ENCODE measurements at places on chromosomes 13 and 19.
A peak's percentile ranks its signal among the peaks of the same experiment; 100 is the strongest.

- DNase-seq: no peak
Observed at GRCh38 chr19:34598217-34599155, 78.5 kb downstream of the SCGB2B2 start.

DNA sequence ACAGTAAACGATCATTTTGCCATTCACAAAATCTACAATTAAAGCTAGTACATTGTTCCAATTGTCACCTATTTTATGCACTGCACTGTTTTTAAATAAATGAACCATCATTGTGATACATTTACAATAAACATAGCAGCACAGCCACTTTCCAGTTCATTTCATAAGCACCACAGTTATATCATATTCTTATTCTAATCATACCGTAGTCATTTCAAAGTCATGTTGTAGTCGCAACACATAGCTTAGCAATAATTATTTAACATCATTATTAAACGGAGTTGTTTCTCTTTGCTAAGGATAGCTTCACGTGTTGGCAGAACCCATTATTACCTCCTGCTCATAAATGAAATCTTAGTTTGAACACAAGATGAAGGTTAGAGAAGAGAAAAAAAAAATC lies 2.2 kb upstream of the PCDH9 start:
- DNase-seq: no peak

DNA sequence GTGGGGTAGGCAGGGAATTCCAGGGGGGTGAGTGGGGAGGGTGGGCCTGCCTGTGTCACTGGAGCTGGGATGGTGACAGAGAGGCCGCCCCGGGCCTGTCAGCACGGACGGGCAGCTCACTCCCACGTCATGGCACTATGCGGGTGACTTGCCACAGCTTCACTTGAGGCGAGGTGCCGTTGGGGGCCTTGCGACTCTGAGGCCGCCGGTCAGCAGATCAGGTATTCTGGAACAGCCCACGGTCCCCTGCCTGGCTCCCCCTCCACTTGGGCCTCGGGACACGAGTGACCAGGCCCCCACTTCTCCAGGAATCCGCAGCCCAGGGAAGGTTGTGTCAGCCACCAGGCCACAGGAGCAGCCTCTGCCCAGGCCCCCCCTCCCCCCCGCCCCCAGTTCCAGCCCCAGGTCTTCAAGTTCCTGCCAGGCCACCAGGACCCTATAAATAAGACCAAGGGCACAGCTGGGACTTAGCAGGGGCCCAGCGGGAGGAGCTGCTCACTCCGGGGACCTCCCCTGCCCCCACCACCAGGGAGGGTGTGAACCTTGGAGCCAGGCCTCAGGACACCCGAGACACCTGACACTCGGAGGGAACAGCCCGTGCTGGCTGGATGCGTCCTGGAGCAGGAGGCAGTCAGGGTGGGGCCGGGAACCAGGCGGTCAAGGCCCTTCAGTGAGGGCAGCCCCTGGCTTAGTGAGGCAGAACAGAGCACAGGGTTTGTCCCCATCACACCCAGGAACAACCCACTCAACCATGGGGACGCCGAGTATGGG lies 2.7 kb upstream of the MIDN start:
- no peak for DNase-seq

- no peak for DNase-seq
Observed at GRCh38 chr13:105573136-105573535, 962.3 kb downstream of the EFNB2 start.

DNA sequence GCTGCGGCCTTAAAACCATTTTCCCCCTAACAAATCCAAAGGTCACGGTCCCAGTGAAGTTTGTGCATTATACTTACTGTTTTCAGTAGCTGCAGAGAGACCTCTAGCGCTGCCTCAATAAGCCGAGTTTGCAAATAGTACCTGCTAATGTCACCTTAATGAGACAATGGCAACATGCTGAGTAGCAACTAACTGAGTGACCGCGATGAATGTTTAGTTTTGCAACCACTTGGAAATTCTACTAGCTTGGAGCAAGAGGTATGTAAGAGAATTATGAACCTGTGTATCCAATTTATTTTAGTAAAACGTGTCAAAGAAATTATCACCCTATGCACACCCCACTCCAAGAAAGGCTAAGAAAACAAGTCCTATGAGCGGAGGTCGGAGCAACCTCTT lies 1.2 kb downstream of the KPNA3 start:
- DNase-seq: peak; percentile 46

GRCh38 chr19:39659791-39660190 lies 4.1 kb downstream of the LGALS16 start:
- no peak for DNase-seq

DNA sequence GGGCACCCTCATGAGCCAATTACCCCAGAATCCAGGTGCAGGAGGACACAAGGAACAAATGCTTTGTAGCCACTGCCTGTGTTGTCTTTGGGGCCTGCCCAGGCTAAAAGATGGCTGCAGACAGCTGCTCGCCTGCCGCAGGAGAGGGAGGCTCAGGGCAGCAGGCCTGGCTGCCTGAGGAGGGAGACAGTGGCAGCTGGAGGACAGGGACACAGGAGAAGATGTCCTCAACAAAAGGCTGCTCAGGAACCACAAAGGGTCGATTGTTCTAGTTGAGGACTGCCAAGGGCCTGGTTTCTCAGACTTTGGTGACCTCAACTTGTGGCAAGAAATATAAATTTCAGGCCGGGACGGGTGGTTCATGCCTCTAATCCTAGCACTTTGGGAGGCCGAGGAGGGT lies 7.6 kb downstream of the SIRT2 start:
- no peak for DNase-seq

GRCh38 chr13:40101708-40102359 lies 446.4 kb downstream of the COG6 start:
- no peak for DNase-seq

GRCh38 chr13:113781571-113781970 lies 22.5 kb downstream of the TMEM255B start:
- DNase-seq: no peak

- no peak for DNase-seq
Observed at GRCh38 chr13:100680131-100680530, 5.5 kb upstream of the TMTC4 start.

GRCh38 chr19:47398707-47399597 lies 20.4 kb downstream of the MEIS3 start:
- DNase-seq: no peak

GRCh38 chr13:25887962-25888655 lies 163.7 kb downstream of the SHISA2 start:
- DNase-seq: no peak

GRCh38 chr19:2616741-2617392 lies 85.6 kb downstream of the GNG7 start:
- DNase-seq: no peak

- no peak for DNase-seq
Observed at GRCh38 chr13:48797761-48798160, 144.0 kb downstream of the CYSLTR2 start.

GRCh38 chr19:55339105-55339888 lies at the start of gene KMT5C:
Gene KMT5C (plus strand): TSS chr19:55339876. CDS start chr19:55341937, 2,061 bp downstream.
- DNase-seq: peak; percentile 100

DNA sequence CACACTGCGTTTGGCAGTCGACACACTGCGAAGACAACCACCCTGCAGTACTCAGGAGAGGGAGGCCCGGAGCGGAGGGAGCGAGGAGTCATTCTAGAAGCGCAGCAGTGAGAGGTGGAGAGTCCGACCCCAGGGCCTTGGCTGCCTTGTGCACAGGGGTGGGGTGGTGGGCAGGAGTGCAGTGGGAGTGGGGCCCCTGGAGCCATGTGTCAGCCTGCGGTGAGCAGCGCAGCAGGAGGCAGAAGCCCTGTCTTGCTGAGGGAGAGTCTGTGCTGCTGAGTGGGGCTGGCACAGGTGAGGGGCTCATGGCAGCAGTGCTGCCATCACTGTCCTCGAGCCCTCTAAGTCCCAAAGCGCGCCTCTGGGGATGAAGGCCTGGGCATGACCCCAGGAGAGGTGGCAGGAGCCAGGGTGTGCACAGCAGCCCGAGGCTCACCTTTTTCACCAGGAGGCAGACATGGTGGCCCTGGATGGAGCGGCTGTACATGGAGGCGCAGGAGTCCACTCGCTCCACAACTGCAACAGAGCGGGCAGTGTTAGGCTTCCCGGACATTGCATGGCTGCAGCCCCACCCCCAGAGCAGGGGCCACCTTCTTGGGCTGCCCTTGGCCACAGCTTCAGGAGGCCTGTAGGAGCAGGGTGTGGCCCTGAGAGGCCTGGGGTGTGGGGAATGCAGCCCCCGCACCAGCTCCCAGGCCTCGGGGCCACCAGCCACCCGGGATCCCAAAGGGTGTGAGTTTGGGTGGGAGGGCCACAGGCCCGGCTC lies 11.7 kb downstream of the IZUMO4 start:
- DNase-seq: no peak

GRCh38 chr13:102814025-102814607 lies 15.2 kb downstream of the BIVM start:
- DNase-seq: no peak

GRCh38 chr13:50927701-50928100 lies 18.1 kb downstream of the RNASEH2B start:
- no peak for DNase-seq

DNA sequence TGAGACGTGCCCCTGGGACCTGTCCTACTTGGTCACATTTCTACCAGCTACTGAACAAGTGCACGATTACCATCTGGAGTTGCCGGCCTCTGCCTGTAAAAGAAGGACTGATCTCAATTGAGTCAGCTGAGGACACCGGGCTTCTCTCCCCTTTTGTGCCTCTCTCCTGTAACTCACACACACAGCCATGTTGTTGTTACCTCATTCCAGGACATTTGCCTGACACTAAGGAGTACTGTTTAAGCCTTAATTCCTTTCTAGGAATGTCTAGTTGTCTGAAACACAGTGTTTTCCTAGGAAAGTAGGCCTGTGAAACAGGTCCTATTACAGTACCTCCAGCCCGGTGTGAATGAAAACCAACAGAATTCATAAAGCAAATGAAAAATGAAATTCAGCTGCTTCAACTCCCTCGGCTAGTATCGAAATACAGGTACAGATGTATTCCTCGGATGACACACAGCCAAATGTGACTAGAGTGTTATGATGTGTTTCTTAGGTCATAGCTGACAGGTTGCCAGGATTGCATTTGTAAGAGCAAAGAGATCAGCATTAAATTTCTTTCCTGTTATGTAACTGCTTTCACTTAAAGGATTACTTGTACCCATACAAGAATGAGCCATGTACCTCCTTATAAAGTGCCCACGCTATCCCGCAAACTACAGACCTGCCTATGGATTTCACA lies 152.0 kb upstream of the IRS2 start:
- peak; percentile 96 for DNase-seq

DNA sequence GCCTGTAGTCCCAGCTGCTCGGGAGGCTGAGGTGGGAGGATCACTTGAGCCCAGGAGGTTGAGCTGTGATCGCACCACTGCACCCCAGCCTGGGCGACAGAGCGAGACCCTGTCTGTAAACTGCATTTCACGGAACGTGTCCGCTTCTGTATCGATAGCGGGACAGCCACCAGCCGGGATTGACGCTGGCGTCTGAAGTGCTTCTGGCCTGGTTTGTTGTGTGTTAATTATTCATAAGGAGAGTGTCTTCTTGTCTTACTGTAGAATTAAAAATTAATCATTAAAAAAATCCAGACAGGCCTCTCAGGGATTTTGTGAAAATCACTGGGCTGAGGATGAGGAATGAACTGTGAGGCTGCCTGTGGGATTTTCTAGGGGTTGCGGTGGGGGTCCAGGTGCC lies 16.2 kb upstream of the MISP start:
- DNase-seq: no peak

- DNase-seq: peak; percentile 79
Observed at GRCh38 chr13:49436890-49437289, 7.0 kb downstream of the CAB39L start.

- DNase-seq: peak; percentile 53
Observed at GRCh38 chr13:74136084-74136658, 2.0 kb upstream of the KLF12 start.

- DNase-seq: no peak
Observed at GRCh38 chr19:55321466-55322137, 3.5 kb downstream of the TMEM150B start.

DNA sequence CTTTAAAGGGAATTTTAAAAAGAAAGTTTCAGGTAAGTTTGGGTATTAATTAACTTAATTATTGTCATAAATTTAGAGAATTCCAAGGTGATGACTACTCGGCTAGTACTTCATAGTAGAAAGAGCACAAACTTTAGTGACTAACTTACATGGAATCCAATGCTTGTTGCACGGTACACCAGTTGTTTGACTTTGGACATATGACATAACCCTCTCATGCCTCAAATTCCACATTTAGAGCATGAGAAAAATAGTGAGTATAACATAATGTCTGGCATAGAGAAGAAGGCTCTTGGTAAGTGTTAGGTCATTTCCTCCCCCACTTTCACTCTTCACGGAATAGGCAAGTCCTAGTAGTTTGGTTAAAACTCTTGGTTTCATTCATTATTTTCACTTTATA lies 1249.4 kb upstream of the SLC10A2 start:
- peak; percentile 86 for DNase-seq

GRCh38 chr13:96667294-96668018 lies 326.8 kb downstream of the OXGR1 start:
- no peak for DNase-seq

GRCh38 chr19:2869618-2870017 lies 2.5 kb downstream of the ZNF556 start:
- no peak for DNase-seq

DNA sequence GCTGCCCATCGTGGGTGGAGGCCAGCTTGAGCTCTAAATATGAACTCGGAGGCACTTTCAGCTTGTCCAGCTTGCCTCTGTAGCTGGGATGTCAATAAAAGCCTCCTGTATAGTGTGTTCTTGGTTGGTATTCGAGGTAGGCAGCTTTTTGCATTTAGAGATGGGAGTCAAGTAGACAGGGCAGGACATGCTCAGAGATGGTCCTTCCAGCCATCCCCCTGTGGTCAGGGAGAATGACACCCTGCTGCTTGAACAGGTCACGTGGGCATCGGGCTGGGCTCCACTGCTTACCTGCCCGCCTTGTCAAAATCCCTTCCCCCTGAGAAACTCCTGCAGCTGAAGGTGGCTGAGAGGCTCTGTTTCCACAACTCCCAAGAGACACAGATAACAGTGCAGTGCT lies 302.5 kb downstream of the ZNF536 start:
- DNase-seq: no peak

DNA sequence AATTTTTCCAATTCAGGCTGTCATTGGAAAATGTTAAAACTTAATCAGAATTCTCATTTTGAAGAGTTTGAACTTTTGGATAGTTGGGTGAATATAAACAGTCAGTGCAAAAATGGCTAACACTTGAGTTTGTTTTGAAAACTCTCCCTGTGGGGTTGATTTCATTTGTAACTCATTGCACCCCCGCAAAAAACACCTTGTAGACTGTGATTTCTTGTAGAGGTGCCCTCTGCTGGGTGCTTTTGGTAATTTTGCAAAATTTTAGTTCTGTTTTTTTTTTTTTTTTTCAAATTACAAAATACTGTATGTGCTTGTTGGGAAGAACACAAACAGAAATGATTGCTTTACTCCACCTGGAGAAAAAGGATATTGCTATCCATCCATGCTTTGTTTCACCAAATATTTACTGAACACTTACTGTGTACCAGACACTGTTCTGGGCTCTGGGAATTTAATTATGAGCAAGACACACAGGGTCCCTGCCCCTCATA lies 28.2 kb upstream of the GPI start:
- peak; percentile 48 for DNase-seq

- DNase-seq: no peak
Observed at GRCh38 chr19:709965-710571, 1.3 kb downstream of the PALM start.

GRCh38 chr19:1860042-1860775 lies 3.2 kb downstream of the KLF16 start:
- peak; percentile 75 for DNase-seq

Measured in fibroblast of mammary gland (primary cell).